ENCODE measurements at places on chromosomes 6 and 20.
A peak's percentile ranks its signal among the peaks of the same experiment; 100 is the strongest.

GRCh38 chr6:26501482-26501986, 1.4 kb downstream of the BTN1A1 start:
- peak; percentile 30 for DNase-seq

GRCh38 chr20:6769903-6770785, 2.7 kb downstream of the BMP2 start:
- DNase-seq = no peak

DNA sequence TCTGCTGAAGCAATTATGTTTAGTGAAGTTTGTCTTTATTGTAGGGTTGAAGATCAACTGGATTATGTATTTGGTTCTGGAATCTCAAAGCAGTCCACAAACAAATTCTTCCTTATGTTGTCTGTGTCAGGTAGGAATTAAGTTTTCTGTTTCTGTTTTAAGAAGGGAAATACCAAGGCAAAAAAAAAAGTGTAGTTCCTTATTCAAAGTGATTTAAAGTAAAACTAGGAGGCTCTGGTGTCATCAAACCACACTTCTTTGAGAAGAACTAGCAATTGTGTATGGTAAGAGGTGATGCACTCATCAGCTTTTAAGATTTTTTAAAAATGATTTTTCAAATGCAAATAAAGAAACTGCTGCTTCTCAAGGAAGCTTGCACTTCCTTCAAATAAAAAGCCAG, 1.9 kb downstream of the FAM135A start:
- DNase-seq = no peak

DNA sequence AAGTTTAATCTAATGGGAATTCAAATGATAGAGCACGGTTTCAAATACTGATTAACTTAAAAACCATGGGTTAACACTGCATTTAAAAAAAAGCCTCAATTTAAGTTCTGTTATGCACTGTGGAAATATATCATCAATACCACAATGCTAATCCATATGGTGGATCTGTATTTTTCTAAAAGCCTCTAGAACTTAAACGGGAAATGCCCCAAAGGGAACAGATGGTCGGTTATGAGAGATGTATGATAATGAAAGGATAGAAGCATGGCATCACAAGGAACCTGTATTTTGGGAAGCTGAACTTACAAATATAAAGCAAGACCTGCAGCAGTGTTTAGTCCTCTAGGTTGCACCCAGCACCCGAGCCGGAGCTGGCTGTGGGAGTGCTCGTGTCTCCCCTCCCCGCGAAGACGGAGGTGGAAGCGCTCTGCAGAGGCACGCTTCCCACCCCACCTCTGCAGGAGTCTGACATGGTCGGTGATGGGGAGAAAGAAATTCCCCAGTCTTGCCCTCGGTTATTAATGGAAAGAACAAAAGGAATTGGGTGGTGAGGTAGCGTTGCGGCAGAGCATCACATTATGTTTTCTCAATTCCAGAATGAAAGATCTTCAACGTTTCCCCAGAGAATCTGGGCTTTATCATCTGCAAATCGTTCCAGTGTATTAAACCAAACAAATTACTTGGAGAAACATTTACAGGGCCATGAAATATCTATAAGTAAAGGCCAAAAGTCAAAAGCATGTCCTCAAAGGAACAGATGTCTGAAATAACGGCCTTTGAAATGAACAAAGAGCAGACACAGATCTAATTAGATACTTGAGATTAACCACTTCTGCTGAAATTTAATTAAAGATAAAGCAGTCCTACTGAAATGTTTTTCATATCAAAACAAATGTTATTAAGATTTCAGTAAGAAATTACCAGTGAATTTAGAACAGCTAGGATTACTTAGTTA, 103.1 kb upstream of the POPDC3 start:
- DNase-seq = no peak

- no peak for DNase-seq
These were observed 12.7 kb downstream of the KCNS1 start for GRCh38 chr20:45088247-45088646.

- DNase-seq = no peak
These were observed 39.7 kb downstream of the TRAM2 start for GRCh38 chr6:52537001-52537753.

DNA sequence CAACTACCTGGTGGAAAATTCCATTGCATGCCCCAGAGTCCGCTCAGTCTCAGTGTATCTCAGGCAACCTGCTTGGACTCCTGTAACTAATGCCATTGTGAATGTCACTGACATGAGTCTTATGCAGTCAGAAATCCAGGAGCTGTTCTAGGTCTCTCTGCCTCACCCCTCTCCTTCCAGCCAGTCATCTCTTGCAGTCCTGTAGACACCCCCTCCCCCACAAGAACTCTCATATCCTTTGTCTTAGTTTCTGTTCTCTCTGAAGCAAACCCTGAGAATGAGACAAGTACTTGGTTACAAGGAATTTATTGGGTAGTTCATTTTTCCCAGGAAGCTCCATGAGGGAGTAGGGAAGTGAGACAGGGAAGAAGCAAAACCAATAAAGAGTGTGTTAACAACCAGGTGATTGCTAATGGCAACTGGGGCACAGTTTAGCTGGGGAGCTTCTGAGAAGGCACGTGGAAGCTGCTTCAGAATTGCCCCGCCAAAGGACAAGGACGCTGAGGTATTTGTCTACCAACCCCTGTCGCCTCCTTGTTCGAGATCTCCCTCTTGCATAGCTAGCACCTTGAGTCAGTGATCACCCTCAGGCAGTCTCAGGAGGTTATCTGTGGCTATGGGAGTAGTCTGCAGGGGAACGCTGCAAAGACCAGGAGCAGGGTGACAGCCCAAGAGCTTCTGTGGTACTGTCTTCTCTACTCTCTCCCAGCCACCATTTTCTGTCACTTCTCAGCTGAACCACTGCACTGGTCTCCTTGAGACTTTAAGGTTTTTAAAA, 911.4 kb upstream of the FLRT3 start:
- DNase-seq = no peak

DNA sequence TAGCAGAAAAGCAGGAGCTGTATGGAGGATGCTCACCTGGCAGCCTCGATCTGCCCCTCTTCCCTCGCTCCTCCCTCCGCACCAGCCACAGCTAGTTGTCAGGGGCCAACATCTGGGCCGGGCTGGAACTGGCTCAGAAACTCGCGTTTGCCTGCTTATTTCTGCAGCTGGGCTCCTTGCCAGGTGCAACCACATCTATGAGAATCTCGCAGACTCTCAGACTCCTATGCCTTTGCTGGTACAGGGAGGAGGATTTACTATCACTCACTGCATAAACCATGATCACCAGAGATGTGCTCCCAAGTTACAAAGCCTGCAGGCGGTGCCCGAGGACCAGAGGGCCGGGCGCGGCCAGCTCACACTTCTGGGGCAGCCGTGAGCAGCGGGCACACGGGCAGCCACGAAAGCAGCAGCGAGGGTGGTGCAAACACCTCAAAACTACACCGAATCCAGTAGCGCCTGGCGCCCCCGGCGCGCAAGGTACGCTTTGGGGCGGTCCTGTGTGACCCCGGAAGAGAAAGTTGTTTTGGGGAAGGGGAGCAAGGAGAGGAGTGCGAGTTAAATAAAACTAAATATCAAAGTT, 577 bp upstream of the LRRC1 start:
- DNase-seq = peak; percentile 31

DNA sequence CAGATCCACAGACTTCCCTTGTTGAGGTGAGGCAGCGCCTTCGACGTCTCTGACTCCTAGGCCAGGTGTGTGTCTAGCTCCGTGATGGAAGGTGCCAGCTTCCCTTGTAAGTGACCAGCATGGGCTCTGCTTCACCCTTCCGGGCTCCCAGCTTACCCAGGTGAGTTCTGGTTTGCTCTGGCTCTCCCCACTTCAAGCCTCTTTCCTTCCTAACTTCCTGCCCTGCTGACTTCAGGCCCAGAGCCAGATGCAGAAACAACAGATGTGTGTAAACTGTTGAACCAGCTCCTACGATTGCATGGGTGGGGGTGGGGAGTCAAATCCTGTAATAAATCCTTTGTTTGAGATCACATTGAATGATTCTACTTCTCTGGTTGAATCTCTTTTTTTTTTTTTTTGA, 51.6 kb upstream of the BMP6 start:
- DNase-seq = no peak

GRCh38 chr20:51185277-51185676, 162.4 kb upstream of the KCNG1 start:
- no peak for DNase-seq

- DNase-seq = no peak
These were observed 309.3 kb downstream of the PRL start for GRCh38 chr6:21987501-21987957.

GRCh38 chr6:131135244-131136020, at the start of gene AKAP7:
Gene AKAP7, plus strand, starts transcription at chr6:131135467. Its CDS starts 297 bp downstream, at chr6:131135764.
- DNase-seq = peak; percentile 49

DNA sequence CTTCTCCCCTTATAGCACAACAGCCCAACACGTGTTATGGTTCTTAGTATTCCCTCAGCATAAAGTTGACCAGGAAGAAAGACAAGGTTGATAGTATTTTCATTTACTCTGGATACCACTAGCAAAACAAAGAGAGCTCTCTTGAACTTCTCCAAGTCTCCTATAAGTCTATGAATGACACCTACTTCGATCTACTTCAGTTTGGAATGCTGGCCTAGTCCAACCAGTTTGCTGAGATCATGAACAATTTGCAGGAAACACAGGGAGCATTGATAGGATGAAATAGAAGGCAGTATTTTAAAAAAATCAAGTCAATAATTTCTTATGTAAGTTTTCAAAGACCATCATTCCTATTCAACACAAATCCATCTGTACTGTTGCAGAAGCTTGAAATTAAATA, 93.6 kb downstream of the GJA10 start:
- DNase-seq = no peak

DNA sequence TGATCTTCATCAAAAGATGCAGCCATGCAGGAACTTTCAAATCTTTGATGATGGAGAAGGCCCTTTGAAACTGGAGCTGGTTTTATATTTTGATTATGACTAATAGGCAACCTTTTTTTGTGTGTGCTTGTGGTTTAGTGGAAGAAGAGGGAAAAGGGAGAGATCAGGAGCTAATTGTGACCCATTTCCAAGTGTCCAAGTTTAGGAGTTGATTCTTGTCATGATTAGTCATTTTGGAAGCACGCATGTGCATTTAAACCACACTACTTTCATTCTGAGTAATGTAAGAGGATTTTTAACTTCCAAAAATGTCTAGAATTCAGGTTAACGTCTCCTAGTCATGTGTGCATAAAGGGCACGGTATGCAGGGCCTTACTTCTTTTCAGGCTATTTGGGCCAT, 3.5 kb downstream of the FOXO3 start:
- DNase-seq = no peak

DNA sequence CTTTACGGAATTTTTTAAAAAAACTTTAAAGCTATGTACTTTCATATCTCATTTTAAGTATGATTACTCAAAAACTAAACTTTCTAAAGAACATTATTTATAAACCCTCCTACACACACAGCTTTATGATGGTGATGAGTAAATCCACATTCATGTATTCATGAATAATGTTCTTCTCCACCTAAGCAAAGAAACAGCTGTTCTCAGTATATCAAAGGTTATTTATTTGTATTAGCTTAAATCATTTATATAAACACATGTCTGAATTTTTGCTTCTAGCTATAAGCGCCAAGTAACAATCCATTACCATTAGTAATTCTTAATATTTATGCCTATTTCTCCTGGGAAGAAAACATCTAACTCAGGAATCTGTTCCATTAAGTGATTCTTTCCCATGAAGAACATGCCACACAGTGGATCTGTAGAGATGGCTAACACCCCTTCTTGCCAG, 63.3 kb downstream of the SMLR1 start:
- DNase-seq = no peak

DNA sequence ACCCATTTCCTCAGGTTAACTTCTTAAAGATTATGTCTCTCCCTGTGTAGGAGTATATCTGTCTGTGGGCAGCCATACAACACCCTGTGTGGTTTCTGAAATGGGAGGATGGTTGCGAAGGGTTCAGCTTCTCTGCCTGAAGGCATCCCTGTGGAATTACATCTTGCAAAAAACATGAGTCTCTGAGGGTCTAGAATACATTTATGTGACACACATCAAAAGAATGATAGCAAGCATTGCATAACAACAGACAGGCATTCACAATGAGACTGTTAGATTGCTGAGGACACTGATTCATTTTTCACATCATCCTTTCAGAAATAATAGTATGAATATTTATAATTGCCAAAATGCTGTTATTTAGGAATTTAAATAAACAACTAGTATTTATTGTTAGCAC, 670.9 kb downstream of the HTR1B start:
- DNase-seq = no peak

GRCh38 chr6:6057442-6058053, 50.8 kb upstream of the NRN1 start:
- no peak for DNase-seq

- no peak for DNase-seq
These were observed 12.2 kb upstream of the C2 start for GRCh38 chr6:31915351-31915750.

DNA sequence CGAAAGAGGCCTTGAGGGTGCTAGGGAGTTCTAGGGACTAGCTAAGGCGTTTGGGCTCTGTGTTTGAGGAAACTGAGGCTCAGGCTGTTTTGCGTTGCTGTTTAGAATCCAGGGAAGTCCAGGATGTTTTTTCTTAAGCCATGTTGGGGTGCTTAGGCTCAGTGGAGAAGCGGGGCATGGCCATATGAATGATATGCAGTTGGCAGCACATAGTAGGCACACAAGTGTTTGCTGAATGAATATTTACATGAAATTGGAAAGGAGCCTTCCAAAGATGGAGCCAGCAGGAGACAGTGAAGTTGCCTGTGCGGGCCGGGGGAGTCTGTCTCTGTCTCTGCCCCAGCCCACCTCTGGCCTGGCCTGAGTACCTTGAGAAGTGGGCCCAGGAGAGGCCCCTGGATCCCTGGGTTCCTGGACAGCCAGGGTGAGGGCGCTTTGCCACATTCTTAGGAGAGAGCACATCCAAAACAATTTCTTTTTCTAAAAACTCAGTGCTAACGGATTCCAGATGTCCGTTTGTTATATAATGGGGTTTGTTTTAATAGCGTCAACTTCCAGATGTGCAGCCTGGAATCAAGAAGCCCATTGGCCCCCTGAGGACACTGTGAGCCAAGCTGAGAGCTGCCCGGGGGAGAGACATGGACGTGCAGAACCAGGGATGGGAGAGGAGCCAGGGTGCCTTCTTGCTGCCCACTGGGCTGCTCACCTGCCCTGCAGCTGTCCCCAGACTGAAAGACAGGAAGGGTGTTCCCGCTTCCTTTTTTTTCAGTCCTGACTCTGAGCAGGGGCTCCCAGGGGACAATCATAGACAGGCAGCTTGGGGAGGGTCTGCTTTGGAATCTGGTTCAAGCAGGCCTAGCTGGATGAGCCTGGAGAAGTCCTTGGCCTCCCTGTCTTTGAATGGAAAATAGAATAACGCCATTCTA, 20.1 kb upstream of the EMILIN3 start:
- DNase-seq = no peak

- no peak for DNase-seq
These were observed 232.5 kb downstream of the PTPRT start for GRCh38 chr20:42957018-42957703.

GRCh38 chr6:32938494-32938893, 2.3 kb downstream of the HLA-DMB start:
- no peak for DNase-seq

DNA sequence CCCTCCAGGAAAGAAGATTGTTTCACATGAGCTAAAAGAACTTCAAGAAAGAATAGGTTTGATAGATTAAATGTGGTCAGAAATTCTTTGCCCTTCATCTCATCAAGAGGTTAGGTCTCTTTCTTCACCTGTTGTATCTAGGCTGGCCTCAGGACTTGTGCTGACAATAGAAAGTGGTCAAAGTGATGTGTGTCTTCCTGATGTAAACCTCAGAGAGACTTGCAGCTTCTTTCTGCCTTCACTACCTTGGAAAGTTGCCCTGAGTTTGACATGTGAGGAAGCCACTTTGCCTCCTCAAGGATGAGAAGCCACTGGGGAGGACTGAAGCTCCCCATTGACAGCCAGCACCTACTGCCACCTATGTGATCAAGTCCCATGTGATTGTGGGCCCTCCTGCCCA, 46.3 kb downstream of the TBPL1 start:
- DNase-seq = no peak

GRCh38 chr6:116369964-116370759, 585 bp upstream of the DSE start:
- no peak for DNase-seq

Measured in stimulated activated CD4-positive, alpha-beta T cell treated with anti-CD3 and anti-CD28 coated beads, Interleukin-2, amount 100 ng/mL, for 48 hours (primary cell).